ENCODE measurements at places on chromosomes 16 and 17.

DNA sequence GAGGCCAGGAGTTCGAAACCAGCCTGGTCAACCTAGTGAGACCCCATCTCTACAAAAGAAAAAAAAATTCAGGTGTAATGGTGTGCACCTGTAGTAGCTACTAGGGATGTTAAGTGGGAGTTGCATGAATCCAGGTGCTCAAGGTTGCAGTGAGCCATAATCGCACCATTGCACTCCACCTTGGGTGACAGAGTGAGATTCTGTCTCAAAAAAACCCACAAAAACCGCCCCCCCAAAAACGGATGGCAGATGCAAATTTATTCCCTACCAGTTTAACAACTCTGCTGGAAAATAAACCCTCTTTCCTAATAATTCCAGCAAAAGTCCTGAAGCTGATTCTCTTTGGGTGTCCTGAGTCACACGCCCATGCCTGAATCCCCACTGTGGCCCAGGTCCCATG, 140.3 kb downstream of the PRKCB start:
- no peak for DNase-seq

DNA sequence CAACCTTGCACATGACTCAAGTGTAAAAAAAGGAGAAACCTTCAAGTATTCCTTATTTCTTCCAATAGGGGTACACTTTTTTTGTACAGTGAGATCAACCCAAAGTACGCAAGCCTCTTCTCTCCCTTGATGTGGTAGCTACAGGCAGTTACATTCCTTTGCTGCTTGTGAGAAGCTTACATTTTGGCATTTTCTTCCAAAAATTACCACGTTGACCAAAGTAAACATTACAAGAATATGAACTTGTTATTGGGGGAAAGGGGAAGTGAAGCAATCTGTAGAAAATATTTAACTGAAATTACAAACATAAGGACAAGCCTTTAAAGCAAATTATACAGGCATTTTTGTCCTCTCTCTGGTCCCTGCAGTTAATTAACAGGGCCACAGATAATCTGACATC, 97.0 kb upstream of the TOB1 start:
- no peak for DNase-seq

DNA sequence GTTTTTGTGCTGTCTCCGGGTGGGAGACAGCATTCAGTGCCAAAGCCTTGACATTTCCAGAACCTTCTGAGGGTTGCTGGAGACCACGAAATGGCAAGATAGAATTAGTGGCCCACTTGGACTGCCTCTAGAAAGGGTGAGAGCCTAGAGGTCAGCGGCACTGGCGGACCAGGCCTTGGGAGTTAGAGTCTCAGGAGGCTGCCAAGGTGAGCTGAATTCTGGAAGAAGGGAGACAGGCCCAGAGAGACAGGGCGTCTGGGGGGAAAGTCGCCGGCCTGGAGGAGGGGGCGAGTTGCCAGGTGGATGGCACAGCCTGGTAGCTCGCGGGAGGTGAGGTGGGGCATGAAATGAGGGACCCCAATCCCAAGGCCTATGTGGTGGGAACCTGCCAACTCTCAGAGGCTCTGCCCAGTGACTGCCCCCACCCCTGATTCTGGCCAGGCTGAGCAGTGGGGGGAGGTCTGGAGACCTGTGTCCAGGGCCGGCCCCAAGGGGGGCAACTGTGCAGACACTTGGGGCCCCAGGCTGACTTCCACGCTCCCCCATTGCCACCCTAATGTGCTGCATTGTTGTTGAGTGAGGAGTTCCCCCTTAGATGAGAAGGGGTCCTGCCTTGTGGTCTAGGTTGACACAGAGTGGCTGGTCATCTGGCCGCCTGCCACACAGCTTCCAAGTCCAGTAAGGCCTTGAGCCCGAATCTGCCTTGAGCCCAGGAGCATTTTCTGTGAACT, 211.1 kb upstream of the CIBAR2 start:
- DNase-seq, result no peak

GRCh38 chr16:2475413-2476344, 752 bp downstream of the TBC1D24 start:
- DNase-seq, result no peak

GRCh38 chr17:82846061-82846691, 6.4 kb upstream of the ZNF750 start:
- no peak for DNase-seq

DNA sequence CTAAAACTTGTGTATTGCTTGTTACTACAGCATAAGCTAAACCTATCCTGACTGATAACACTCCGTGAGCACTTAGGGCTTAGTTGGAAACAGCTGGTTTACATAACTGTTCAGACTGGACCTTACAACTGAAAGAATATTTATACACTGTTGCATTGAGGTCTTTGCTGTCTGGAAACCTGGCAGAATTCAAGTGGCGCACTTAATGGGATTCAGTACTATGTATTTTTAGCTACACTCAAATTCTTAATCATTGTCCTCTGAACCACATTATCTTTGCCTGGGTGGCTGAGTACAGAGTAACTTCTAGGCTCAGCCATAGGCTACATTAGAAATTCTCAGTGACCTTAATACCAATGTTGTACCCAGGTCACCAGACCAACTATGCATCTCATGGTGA, 172.9 kb downstream of the PMP22 start:
- DNase-seq, result no peak

GRCh38 chr16:57883953-57884654, 81.8 kb upstream of the KIFC3 start:
- no peak for DNase-seq

DNA sequence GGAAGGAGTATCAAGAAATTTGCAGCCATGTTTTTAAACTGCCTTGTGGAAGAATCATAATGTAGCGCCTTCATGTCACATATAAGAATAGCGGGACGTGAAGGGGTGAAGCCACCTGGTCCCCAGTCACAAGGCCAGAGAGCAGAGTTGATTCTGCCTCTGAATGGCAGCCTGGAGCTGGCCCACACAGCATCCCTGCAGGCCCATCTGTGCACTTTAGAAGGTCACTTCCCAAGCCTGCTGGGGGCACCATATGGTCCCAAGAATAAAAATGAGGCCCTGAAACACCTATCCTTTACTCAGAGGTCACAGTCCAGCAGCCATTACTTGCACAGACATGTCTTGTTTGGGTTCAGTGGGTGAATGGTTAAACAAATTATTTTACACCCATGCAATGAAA, 15.0 kb downstream of the CD300E start:
- no peak for DNase-seq

DNA sequence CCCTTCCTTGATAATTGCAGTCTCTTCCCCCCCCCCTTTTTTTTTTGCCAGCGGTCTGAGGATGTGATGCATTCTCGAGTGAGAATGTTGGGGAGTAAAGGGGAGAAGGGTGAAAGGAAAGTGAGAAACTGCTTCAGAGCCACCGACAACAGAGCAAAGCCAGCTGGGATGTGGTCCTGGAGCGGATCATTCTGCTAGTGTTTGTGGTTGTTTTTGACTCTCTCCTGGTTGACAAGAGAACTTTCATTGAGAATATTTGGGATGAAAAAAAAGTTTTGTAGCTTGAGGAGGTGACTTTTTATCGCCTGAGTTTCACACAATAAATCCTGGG, 1.3 kb downstream of the NF1 start:
- no peak for DNase-seq

DNA sequence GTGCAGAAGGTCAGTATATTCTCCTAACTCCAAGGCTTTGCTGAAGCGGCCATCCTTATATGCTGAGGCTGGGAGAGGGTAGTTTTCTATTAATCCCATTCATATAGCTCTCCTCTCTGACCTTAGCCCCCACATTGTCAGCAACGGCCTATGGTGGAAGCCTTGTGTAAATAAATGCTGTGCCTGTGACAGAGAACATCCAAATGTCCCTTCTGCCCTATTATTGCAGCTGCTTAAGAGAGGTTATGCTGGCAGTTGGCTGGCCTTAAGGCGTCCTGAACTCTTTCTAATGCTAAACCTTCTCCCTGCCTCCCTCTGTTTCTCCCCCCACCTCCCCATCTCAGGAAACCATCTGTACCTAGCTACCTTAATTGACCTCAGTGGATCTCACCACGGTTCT, 53.6 kb downstream of the ARHGAP44 start:
- DNase-seq, result no peak

DNA sequence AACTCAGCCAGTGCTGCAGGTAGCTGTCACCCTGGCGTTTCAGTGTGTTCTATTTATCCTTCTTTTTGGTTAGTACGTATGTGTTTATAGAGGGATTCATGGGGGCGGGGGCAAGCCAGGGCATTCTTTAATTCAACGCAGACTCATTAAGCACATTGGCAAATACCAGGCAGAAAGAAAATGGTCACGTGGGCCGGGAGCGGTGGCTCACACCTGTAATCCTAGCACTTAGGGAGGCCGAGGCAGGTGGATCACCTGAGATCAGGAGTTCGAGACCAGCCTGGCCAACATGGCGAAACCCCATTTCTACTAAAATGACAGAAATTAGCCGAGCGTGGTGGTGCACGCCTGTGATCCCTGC, 69.1 kb downstream of the HAPSTR1 start:
- no peak for DNase-seq

- DNase-seq, result no peak
These were observed 3.9 kb upstream of the ARHGAP17 start for GRCh38 chr16:25018972-25019617.

DNA sequence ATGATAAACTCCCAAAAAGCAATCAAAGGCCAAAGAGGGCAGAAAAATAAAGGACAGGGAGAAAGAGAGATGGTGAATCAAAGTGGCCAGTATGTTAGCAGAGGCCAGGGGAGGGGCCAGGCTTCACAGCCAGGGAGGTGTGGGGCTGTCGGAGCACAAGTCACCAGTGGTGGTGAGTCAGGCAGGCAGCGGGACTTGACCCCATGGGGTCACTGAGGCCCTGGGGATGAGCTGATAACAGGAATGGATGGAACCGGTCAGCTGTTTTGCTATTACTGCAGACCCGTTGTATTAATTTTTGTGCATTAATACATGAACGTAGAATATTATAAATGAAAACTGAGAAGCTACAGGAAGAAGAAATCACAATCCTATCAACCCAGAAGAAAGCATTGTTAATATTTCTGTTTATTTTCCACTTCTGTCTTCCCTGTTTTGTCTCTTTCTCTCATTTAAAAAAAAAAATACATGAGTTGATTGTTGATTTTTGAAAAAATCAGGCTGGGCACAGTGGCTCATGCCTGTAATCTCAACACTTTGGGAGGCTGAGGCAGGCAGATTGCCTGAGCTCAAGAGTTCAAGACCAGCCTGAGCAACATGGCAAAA, 106.9 kb downstream of the SOCS1 start:
- DNase-seq, result no peak

- DNase-seq, result no peak
These were observed 1.6 kb downstream of the FLOT2 start for GRCh38 chr17:28895794-28896447.

DNA sequence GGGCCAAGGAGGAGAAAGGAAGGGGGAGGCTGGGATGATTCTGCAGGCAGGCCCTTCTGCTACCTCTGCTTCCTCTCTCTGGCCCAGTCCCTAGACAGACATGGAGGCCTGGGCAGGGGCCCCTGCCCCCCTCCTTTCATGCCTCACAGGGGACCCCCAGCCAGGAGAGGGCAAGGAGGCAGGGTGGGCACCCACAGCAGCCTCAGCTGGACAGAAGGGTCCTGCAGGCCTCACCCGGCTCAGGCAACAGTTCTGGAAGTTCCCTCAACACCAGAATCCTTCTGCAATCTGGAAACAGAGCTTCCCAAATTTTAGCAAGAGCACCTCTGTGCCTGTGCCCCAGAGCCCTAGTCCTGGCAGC, 8.7 kb downstream of the ARHGAP27 start:
- DNase-seq, result no peak

DNA sequence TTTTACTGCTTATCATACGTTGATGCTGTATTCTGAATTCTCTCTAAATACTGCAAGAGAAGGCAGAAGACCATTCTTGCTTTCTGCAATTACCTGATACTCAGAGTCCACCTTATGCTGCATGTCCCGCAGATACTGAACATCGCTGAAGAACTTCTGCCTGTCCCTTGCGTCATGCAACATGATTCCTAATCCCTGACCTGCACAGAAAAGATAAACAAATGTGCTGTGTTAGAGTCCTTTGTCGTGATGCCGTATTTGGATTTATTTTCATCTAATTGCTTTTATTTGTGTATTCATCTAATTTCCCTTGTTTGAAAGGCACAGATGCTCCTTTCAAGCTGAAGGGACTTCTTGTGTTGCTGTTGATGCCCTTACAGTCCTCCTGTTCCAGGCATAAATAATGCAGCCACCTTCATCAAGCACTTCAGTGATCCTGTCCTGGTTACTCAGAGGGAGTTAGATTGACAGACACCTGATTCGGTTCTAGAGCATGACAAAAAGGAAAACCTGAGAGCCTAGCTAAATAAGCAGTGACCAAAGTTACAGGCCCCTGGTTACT, 6.5 kb downstream of the MARCHF10 start:
- no peak for DNase-seq

GRCh38 chr17:45385331-45385997, 47.2 kb downstream of the ARHGAP27 start:
- peak; percentile 87 for DNase-seq

GRCh38 chr16:5064915-5065314, 841 bp downstream of the C16orf89 start:
- DNase-seq, result no peak

DNA sequence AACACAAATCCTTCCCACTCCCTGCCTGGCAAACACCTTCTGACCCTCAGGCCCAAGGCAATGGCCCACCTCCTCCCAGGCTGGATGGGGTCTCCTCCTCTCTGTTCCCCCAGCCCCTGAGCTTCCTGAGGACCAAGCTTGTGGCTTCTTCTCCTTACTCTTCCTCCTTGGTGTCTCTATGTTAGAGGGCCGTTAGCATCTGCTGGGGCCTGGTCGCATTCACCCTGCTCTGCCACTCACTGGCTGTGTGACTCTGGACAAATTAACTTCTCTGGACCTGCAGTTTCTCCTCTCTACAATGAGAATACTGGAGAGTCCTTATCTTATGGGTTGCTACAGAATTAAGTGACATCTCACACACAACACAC, 725 bp upstream of the MT2A start:
- no peak for DNase-seq

DNA sequence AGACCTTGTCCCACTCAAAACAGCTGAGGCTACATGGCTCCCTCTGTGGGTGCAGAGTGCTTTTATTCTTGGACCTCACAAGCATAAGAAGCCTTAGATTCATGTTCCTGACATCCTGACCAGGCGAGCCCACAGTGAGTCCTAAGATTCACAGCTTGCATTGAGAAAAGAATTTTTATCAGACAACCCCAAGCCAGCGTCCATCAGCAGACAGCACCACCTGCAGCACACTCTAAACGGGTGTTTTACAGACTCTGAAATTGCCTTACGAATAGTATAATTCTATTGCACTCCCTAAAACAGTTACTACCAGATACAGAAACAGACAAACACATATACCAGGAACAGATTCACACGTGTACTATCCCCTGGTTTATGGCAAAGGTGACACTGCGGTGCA, 31.9 kb downstream of the C16orf78 start:
- DNase-seq, result no peak

GRCh38 chr17:78722246-78722761, 59.8 kb downstream of the CYTH1 start:
- no peak for DNase-seq

- DNase-seq, result no peak
These were observed 89.7 kb upstream of the CDYL2 start for GRCh38 chr16:80894091-80894490.

GRCh38 chr16:9402293-9402860, 310.9 kb downstream of the HAPSTR1 start:
- DNase-seq, result no peak

GRCh38 chr16:50615891-50616290, 65.2 kb downstream of the SNX20 start:
- DNase-seq, result no peak

GRCh38 chr16:50568187-50568815, 20.1 kb downstream of the NKD1 start:
- DNase-seq, result no peak

- DNase-seq, result no peak
These were observed 6.2 kb upstream of the ACTG1 start for GRCh38 chr17:81518785-81519283.

GRCh38 chr17:77101521-77102410, 39.0 kb upstream of the SEC14L1 start:
- DNase-seq, result no peak

Data from stimulated activated CD8-positive, alpha-beta memory T cell treated with anti-CD3 and anti-CD28 coated beads, Interleukin-4, amount 100 ng/mL, for 1 hour (primary cell).